ENCODE measurements at places on chromosomes 2 and 18. TPM values are rescaled to one million over a fixed set of nuclear protein-coding genes. Genes with fewer than 3 reads are reported as not detected.

Gene FAM161A
- 0.63 TPM for total RNA-seq

Gene HOXD8
- total RNA-seq = 10.8 TPM

Gene ACSL3
- total RNA-seq = 110 TPM

Gene NTSR2
- not detected for total RNA-seq

Gene ATF2
- total RNA-seq = 23.5 TPM

Gene CDKL4
- not detected for total RNA-seq

Gene OSR1
- total RNA-seq = 0.81 TPM

Gene PKDCC
- 23.6 TPM for total RNA-seq

Gene PSD4
- total RNA-seq = 2.6 TPM

Gene FOXI3
- not detected for total RNA-seq

Gene PAX3
- not detected for total RNA-seq

Gene CCT7
- 220 TPM for total RNA-seq

Gene ATP8B1
- total RNA-seq = 19.5 TPM

Gene PROM2
- 1.0 TPM for total RNA-seq

Gene IHH
- not detected for total RNA-seq

Gene SLC9A4
- not detected for total RNA-seq

Gene KCNIP3
- 21.6 TPM for total RNA-seq

Gene GPR45
- total RNA-seq = 0.25 TPM

Gene PRKAG3
- total RNA-seq = not detected

Gene DUSP19
- total RNA-seq = 0.49 TPM

Gene NEURL3
- 0.49 TPM for total RNA-seq

Gene NAB1
- total RNA-seq = 28.0 TPM

Gene SATB2
- total RNA-seq = 3.5 TPM

Gene OLA1
- 73.2 TPM for total RNA-seq

Gene SMAD2
- 47.9 TPM for total RNA-seq

Gene ABCB11
- total RNA-seq = not detected

Gene TCF7L1
- 2.2 TPM for total RNA-seq

Gene UGT1A10
- total RNA-seq = not detected

Gene TPO
- not detected for total RNA-seq

Gene ZCCHC2
- 6.0 TPM for total RNA-seq

Gene TMEM150A
- 30.4 TPM for total RNA-seq

Data from mesangial cell (primary cell).